ENCODE measurements at places on chromosomes 5 and 9.

GRCh38 chr5:66653325-66653724, 57.1 kb downstream of the MAST4 start:
- DNase-seq, result peak; percentile 62

DNA sequence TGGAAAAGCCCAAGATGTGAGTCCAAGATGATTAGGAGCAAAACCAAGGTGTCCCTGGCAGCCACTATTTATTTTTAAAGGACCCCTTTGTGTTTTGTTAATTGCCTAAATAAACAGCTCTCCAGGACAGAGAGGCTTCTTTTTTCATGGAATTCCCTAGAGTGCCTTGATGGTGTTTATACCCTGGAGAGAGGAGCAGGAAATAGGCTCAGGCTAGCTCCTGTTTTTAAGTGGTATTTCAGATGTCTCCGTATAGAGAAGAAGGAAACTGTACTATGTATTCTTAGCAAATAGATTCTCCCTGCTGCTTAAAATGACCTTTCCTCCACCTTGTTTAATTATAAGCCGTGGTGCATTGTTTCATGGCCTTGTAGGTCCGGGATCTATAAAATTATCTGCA, 292.4 kb downstream of the CD180 start:
- no peak for DNase-seq

GRCh38 chr9:21607576-21607975, 125.5 kb upstream of the IFNE start:
- no peak for DNase-seq

- no peak for DNase-seq
Observed at GRCh38 chr5:171961117-171961516, 45.3 kb downstream of the FBXW11 start.

DNA sequence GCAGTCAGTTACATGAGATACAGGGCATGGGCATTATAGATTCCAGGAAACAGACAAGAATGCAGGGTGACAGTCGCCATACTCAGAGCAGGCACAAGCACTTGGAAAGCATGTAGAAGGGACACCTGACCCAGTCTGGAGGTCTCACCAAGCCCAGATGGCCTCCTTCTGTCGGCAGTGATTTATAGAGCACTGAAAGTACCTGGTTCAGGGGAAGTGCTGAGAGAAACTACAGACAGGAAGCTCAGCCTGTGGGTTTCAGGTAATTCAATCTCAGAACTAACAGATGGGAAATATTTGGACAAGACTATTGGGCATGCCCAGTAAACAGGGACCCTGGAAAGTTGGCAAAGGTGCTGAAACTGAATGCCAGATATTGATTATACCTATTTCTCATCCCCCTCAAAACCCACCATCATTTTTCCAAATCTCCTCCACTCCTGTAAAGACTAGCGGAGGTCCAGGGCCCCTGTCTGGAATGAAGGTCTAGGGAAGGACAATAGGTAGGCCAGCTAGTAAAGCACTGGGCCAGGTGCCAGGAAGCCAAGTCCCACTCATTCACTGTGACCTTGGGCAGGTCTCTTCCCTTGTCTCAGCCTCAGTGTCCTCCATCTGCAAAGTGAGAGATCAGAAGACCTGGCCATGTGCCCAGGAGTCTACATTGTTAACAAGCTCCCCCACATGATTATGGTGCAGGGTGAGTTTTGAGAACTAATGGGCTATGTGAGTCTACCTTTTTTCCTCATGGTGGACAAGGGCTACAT, 26.9 kb downstream of the KLHL3 start:
- no peak for DNase-seq

GRCh38 chr9:8284884-8285283, 485.3 kb upstream of the DMAC1 start:
- DNase-seq, result no peak

- DNase-seq, result peak; percentile 74
Observed at GRCh38 chr5:10452768-10453331, 11.2 kb downstream of the ROPN1L start.

GRCh38 chr9:115109486-115109885, 8.5 kb downstream of the TNC start:
- peak; percentile 48 for DNase-seq

- no peak for DNase-seq
Observed at GRCh38 chr5:124797665-124798087, 51.2 kb upstream of the ZNF608 start.

DNA sequence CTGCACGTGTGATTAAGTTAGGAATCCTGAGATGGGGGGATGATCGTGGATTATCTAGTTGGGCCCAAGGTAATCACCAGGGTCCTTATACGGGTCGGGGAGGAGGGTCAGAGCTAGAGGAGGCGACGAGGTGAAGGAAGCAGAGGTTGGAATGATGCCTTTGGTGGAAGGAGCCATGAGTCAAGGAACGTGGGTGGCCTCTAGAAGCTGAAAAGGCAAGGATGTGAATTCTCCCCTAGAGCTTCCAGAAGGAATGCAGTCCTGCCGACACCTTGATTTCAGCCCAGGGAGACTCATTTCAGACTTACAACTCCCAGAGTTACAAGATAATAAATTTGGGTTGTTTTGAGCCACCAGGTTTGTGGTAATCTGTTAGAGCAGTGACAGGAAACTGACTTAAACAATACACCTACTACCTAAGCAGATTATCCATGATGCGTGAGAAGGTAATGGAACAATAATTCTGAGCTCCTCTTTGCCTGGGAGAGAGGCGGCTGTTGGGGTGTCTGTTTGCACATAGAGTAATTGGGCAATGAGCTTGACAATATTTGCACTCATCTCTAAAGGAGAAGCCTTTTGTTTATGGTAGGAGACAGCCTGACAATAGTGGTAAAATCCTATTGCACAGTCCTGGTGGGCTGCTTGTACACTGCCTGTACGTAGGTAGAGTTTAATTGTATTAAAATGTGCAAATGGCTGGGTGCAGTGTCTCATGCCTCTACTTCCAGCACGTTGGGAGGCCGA, 129.3 kb upstream of the IER5L start:
- DNase-seq, result no peak

DNA sequence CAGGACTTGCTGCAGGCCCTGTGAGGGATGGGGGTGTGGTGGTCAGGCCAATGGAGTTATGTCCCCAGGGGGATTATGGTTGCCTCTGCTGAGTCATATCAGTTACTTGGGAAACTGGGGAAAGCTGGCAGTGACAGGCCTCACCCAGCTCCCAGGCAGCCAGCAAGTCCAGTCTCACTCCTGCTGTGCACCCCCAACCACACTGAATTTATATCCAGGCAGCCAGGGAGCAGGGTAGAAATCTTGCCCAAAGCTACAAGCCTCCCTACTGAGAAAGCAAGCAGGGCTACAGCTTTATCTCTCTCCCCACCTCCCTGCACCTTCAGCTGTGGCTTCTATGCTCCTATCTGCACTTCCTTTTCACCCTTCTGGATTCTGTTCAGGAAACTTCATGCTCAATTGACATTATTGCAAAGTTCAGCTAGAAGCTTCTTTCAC, 2076.0 kb upstream of the CDH9 start:
- DNase-seq, result no peak

DNA sequence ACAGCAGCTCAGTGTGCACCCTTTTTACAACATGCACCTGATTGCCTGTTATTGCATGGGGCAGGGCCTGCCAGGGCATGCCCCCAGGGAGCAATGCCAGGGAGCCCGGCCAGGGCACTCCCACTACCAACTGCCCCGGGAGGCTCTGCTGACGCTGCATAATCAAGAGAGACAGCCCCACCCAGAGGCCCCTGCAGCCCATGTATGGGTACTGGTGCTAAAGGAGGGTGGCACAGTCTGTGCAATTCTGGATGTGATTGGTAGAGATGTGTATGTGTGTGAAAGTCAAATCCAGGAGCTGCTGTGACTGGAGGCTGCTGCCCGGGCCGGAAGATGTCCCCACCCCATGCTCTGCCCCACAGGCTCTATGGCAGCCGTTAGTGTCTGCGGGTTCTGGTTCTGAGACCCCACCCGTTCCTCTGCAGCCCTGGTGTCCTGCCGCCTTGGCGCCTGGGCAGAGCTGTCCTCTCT, 3.9 kb upstream of the NEURL1B start:
- no peak for DNase-seq

DNA sequence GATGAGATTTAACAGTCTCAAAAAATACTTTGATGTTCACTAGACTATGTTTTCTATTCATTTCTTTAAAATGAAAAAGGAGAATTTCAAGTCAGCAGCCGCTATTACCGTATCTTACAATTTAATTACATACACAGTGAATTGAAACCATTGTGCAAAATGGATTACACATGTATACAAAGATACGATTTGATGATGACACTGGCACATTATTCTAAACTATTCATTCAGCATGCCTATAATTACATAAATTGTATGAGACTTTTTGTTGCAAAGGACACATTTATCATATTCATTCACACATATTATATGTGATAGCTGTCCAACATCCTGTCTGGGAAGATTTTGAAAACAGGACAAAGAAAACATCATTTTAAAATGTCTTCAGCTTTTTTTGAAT, 118.3 kb upstream of the VCAN start:
- DNase-seq, result no peak

DNA sequence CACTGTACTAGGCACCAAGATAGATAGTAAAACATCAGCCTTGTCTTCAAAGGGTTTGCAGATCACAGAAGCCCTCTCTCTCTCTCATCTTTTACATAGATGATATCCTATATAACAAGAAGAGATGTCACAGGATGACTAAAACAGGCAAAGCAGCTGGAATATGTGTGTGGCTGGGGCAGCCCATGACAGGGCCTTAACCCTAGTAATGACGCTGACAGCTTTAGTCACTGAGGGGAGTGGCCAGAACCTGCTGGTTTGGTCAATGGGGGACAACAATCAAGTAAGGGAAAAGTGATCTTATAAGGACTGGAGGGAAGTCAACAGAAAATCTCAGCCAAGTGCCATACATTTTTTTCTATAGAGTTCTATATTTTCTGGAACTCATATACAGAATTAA, 41.9 kb upstream of the RIC1 start:
- DNase-seq, result peak; percentile 78

DNA sequence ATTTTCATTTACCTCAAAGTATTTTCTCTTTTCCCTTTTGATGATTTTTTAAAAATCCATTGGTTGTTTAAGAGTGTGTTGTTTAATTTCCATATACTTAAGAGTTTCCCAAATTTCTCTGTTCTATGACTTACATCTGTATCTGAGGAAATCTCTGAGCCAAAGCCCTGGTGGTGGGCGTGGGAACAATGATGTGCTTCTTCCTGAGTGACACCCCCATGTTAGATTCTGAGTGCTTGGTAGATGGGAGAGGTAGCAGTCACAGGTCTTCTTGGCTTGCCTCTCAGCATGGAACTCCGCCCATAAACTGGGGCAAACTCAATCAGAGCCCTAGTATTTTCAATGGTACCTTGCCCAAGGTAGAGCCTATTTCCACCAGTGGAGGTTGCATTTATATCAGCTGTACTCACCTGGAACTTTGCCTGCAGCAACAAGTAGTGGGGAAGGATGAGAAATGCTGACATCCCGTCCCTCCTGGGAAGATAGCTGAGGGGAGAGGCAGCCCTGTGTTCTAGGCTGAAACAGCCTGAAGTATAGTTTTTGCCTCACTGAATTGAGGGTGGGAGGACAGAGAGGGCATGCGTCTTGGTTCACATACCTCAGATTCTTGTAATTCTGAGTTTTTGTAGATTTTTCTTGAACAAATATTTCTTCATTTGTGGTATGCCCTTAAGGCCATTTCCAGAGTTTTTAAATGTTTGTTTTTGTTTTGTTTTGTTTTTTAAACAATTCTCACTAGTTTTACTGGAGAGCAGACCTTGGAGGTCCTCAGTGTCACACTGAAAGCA, 26.4 kb downstream of the C9orf43 start:
- DNase-seq, result peak; percentile 12

GRCh38 chr9:79104216-79104615, 467.5 kb upstream of the TLE4 start:
- no peak for DNase-seq

GRCh38 chr9:107210775-107211174, 72.3 kb upstream of the RAD23B start:
- DNase-seq, result no peak

GRCh38 chr5:58999804-59000203, 416.9 kb downstream of the RAB3C start:
- DNase-seq, result no peak

GRCh38 chr9:13411791-13412190, 132.3 kb upstream of the MPDZ start:
- no peak for DNase-seq

DNA sequence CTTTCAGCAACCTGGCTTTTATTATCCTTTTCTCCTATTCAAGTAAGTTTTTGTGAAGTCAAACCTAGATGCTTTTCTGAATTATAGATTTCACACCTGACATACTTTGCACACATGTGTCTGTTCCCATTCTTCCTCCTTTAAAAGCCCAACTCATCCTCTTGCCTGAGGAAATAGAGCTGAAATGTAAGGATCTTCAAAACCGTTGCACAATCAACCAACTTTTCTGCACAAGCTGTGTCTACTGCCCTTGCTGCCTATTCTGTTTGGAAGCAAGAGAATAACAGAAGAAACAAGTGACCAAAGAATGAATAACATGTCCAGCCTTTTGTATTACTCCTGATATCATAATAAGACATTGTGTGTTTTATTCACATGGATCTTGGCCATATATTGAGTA, 95.1 kb upstream of the ITGA1 start:
- no peak for DNase-seq

GRCh38 chr5:164950927-164951326, 1445.5 kb downstream of the MAT2B start:
- no peak for DNase-seq

GRCh38 chr9:20693068-20693467, 9.0 kb downstream of the FOCAD start:
- DNase-seq, result no peak

DNA sequence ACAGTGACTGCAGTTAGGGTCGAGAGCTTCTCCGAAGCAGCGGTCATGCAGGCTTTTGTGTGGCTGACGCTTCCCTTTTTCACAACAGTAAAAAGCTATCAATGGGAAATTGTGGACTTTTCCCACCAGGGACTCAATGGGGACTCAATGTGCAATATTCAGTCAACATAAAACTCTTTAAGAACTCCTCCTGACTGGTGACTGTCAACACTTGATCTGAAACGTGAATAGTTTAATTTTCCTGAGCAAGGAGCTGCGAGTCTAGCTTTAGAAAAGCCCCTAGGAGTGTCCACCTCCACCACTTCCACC, 28.7 kb downstream of the EXOC3 start:
- DNase-seq, result no peak

GRCh38 chr5:120882038-120882775, 418.1 kb downstream of the PRR16 start:
- DNase-seq, result no peak

- no peak for DNase-seq
Observed at GRCh38 chr5:73266925-73267765, 94.2 kb downstream of the TMEM174 start.

DNA sequence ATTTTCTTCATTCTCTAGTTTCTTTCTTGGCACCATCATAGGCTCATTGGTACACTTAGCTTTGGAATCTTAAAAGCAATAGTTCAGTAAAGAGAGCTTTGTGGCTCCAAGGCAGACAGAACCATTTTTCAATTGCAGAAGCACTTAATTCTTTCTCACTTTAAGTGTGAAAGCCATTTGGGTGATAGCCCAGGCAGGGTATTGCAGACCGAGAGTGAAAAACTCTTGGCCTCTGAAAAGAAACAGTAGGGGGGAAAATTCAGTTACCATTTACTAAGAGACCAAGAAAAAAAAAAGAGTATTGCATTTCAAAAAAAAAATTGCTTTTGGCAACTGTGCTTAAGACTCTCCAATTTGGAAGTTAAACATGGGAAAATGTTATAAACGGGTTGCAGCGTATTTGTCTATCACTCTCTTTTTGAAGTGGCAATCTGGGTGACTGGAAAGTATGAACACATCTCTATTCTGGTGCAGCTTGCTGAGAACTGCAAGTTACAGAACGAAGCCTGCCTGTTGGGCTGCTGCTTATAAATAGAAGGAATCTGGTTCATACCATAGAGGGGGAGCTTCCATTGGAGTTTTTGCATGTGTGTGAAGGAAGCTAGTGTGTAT, 170.5 kb downstream of the TLE4 start:
- DNase-seq, result no peak

GRCh38 chr9:1002678-1003077, 26.2 kb downstream of the DMRT3 start:
- DNase-seq, result no peak
